ENCODE measurements at places on chromosomes 2 and 18. TPM values are rescaled to one million over a fixed set of nuclear protein-coding genes. Genes with fewer than 3 reads are reported as not detected.

GRCh38 chr2:220949466-220949865 lies 622.6 kb downstream of the EPHA4 start:
- H3K4me3 ChIP-seq, result no peak overlapping the region
- no peaks in the 10 kb centered on the region for H3K36me3 ChIP-seq
- no peak for DNase-seq
- H3K27me3 ChIP-seq, result peaks cover 10% of the 10 kb centered on the region

DNA sequence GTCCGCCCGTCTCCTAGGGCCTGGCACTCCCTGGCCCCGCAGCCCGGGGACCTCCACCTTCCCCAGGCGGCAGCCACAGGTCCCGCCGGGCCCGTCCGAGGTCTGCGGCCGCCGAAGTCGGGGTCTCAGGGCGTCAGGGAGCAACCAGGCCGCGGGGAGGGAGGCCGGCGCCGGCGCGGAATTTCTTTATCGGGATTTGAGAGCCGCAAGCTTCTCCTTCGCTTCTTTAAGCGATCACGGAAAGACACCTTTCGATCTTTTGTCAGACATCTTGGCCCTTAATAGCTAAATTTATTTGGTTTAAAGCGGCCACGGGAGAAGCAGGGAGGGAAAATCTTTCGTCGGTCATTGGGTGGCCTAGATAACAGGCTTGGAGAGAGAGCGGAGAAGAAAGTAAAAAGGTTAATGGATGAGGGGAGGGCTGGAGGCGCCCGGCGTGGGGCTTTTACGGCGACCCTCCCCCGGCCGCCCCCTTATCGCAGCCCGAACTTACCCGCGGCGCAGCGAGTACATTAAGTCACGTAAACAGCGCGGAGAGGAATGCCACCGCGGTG lies 4.3 kb upstream of the GATA6 start:
- no peaks in the 10 kb centered on the region for H3K36me3 ChIP-seq
- peaks cover 41% of the 10 kb centered on the region for H3K27me3 ChIP-seq
- no peak overlapping the region for H3K27ac ChIP-seq
- peak overlapping the region; percentile 61 for H3K4me3 ChIP-seq
- DNase-seq, result no peak

- peak overlapping the region; percentile 29 for H3K27ac ChIP-seq
- no peak overlapping the region for H3K4me3 ChIP-seq
- H3K36me3 ChIP-seq, result no peaks in the 10 kb centered on the region
These were observed 13.2 kb upstream of the CHRNA1 start for GRCh38 chr2:174777347-174778084.

DNA sequence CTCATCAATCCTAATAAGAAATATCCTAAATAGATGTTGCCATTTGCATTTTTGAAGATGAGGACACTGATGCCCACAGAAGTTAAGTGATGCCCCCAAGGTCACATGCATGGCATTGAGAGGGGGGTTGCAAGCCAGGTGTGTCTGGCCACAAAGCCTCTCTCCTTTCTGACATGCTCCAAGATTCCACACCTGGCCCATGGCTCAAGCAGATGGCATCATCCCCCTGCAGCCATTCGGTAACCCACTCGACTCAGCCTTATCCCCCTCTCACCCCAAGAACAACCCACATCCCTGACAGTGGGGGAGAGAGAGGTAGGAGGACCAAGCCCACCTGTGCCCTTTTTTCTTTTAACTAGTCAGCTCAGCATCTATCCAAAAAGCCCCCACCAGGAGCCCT lies 16.5 kb upstream of the TEX51 start:
- H3K27me3 ChIP-seq, result peaks cover 7% of the 10 kb centered on the region
- no peaks in the 10 kb centered on the region for H3K36me3 ChIP-seq
- no peak for DNase-seq
- peaks cover 5% of the 10 kb centered on the region for H3K4me1 ChIP-seq
- no peak overlapping the region for H3K27ac ChIP-seq

Gene STEAP3
- total RNA-seq, result 2.3 TPM

DNA sequence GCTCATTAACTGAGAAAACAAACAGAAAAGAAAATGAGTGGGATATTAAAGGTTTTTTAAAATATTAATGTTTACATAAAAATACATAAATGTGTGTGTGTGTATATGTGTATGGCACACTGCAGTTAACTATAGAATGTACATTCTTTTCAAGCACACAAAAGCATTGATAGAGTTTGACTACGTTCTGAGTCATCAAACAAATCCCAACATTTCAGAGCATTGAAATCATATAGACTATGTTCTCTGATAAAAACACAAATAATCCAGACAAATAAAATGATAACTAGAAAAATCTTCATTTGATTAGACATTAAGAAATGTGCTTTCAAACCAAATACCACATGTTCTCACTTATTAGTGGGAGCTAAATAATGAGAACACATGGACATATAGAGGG lies 84.3 kb upstream of the CELF4 start:
- H3K4me1 ChIP-seq, result no peaks in the 10 kb centered on the region
- no peak for DNase-seq
- no peak overlapping the region for H3K27ac ChIP-seq
- H3K4me3 ChIP-seq, result no peak overlapping the region
- peaks cover 18% of the 10 kb centered on the region for H3K36me3 ChIP-seq

GRCh38 chr2:65539633-65540032 lies 107.2 kb upstream of the SPRED2 start:
- H3K36me3 ChIP-seq, result no peaks in the 10 kb centered on the region
- no peak overlapping the region for H3K4me3 ChIP-seq
- H3K4me1 ChIP-seq, result no peaks in the 10 kb centered on the region
- DNase-seq, result no peak
- no peak overlapping the region for H3K27ac ChIP-seq

DNA sequence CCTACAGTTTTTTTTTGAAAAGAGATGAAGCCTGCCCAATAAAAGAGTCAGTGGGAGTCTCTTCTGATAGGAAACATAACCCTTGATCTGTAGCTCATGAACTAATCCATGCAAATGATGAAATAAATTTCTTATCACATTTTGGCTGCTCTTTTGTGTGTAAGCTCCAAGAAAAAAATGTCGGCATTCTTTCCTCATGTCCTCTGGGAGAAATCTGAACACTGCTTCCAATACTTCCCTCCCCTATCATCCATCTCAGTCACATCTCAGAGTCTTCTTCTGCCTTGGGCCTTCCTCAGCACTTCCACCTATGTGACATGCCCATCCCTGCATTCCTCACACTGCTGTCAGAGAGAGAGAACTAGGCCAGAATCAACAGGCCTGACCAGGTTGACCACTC lies 395.7 kb upstream of the ST6GAL2 start:
- no peaks in the 10 kb centered on the region for H3K4me1 ChIP-seq
- DNase-seq, result no peak
- H3K4me3 ChIP-seq, result no peak overlapping the region

DNA sequence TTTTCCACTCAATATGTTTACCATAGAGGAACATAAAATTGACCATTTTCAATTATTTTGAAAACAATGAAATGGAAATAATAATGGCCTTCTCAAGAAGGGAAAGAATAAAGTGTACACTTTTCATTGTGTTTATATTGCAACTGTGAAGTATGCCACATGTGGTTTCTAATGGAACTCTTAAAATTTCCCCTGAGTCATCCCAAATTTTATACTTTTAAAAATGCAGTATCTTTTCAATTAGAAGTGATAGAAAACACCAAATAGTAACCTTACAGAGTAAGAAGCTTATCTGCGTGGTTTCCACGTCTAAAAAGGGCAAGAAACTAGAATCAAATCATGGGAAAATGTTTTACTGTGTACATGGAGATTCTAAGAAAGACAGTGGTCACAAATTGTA lies 70.0 kb downstream of the SCG2 start:
- no peaks in the 10 kb centered on the region for H3K27me3 ChIP-seq
- no peak overlapping the region for H3K4me3 ChIP-seq

DNA sequence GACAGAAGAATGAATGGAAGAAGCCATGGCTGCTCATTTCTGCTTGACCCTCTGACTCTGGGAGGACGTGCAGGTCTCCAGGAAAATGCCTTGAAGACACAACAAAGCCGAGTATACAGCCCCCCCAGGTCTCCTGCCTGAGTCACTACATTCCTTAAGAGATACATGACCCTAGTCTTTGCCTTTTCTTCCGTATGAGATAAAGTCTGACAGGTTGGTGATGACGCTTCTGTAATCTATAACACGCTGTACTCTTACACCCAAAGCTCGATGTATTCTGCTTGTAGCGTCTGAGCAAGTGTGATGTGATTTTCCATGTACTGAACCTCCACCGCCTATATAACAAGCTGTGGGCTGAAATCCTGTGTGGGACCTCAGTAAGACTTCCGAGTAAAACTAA lies 77.3 kb downstream of the KCTD1 start:
- H3K4me1 ChIP-seq, result no peaks in the 10 kb centered on the region
- H3K4me3 ChIP-seq, result no peak overlapping the region
- no peaks in the 10 kb centered on the region for H3K27me3 ChIP-seq
- H3K27ac ChIP-seq, result no peak overlapping the region

- no peak overlapping the region for H3K4me3 ChIP-seq
- DNase-seq, result no peak
- H3K27me3 ChIP-seq, result peaks cover 31% of the 10 kb centered on the region
- peaks cover 4% of the 10 kb centered on the region for H3K4me1 ChIP-seq
- H3K36me3 ChIP-seq, result no peaks in the 10 kb centered on the region
- H3K27ac ChIP-seq, result peak overlapping the region; percentile 8
These were observed 159.8 kb upstream of the STK17B start for GRCh38 chr2:196331143-196331542.

DNA sequence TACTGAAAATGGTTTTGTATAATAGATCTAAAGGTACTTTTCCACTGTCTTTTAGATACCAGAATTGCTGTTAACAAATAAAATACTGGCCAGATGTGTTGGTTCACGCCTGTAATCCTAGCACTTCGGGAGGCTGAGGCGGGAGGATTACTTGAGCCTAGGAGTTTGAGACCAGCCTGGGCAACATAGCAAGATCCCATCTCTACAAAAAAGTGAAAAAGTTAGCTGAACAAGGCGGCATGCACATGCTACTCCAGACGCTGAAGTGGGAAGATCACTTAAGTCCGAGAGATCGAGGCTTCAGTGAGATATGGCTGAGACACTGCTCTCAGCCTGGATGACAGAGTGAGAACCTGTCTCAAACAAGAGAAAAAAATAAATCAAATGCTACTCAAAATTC lies 2.8 kb downstream of the HNMT start:
- DNase-seq, result no peak
- H3K27me3 ChIP-seq, result no peaks in the 10 kb centered on the region
- no peak overlapping the region for H3K27ac ChIP-seq
- H3K36me3 ChIP-seq, result no peaks in the 10 kb centered on the region

Gene TEX44
- not detected for total RNA-seq

- H3K27me3 ChIP-seq, result peaks cover 21% of the 10 kb centered on the region
- H3K4me3 ChIP-seq, result no peak overlapping the region
- H3K27ac ChIP-seq, result no peak overlapping the region
- no peak for DNase-seq
These were observed 133.3 kb upstream of the HS6ST1 start for GRCh38 chr2:128452024-128452411.

Gene C1QL2
- total RNA-seq, result not detected

Gene ZNF516
- total RNA-seq, result 10.8 TPM

Gene MBOAT2
- 8.0 TPM for total RNA-seq

- H3K27me3 ChIP-seq, result peaks cover 29% of the 10 kb centered on the region
- no peaks in the 10 kb centered on the region for H3K36me3 ChIP-seq
These were observed 268.5 kb downstream of the SH3BP4 start for GRCh38 chr2:235220331-235220730.

Gene GNLY
- 903 TPM for total RNA-seq

- no peak overlapping the region for H3K27ac ChIP-seq
- H3K27me3 ChIP-seq, result peaks cover 9% of the 10 kb centered on the region
- peak; percentile 68 for DNase-seq
- no peaks in the 10 kb centered on the region for H3K36me3 ChIP-seq
These were observed 26.6 kb upstream of the SEH1L start for GRCh38 chr18:12921178-12921577.

DNA sequence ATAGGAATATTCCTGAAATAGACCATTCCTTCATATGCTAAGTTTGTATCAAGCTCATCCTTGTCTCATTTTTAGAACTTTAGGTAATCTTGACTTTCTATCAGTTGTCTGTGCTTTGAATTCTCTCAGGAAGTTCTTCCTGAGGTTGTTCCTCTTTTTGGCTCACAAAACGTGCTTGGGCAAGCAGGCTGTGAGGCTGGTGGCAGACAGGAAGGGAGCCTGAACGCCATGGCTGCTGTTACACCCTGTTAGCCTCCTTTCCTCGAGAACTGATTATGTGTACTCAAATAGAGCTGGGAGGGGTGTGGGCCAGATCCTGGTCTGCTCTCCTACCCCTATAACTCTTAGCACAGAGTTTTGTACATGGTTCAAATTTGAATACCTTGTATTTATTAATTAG lies 136.4 kb upstream of the CELF4 start:
- H3K27ac ChIP-seq, result no peak overlapping the region
- no peaks in the 10 kb centered on the region for H3K4me1 ChIP-seq
- DNase-seq, result no peak

GRCh38 chr2:164974221-164974620 lies 18.9 kb upstream of the SLC38A11 start:
- peaks cover 11% of the 10 kb centered on the region for H3K4me1 ChIP-seq
- H3K4me3 ChIP-seq, result no peak overlapping the region
- peaks cover 4% of the 10 kb centered on the region for H3K27me3 ChIP-seq
- no peak overlapping the region for H3K27ac ChIP-seq
- DNase-seq, result no peak
- H3K36me3 ChIP-seq, result no peaks in the 10 kb centered on the region

GRCh38 chr2:150586858-150587257 lies 99.4 kb upstream of the RND3 start:
- H3K27ac ChIP-seq, result no peak overlapping the region
- H3K36me3 ChIP-seq, result no peaks in the 10 kb centered on the region
- no peaks in the 10 kb centered on the region for H3K4me1 ChIP-seq

Gene HMSD
- total RNA-seq, result 10.3 TPM

DNA sequence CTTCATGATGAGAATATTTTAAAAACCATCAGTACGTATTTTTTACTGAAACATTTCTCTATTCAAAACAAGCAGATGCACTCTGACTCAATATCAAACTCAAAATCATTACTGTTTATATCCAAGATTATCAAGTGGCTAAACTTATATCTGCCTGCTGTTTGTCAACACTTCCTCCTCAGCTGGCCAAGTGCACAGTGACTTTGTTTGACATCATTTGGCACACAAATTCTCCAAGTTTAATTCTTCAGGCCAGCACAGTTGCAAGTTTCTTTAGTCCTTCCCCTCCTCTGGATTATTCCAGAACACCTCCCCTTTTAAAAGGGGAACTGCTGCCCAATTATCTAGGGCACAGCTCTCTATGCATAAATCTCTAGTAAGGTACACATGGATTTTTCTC lies 346.6 kb downstream of the FSIP2 start:
- H3K27me3 ChIP-seq, result no peaks in the 10 kb centered on the region
- no peak for DNase-seq
- H3K4me3 ChIP-seq, result no peak overlapping the region
- no peaks in the 10 kb centered on the region for H3K4me1 ChIP-seq

Measured in natural killer cell treated with Interleukin-12 subunit alpha and Interleukin-12 subunit beta and Interleukin-15 and Interleukin-18, amount 100 ng/mL, for 72 hours (primary cell).